Caki2 (cell line): ENCODE measurements at places on chromosomes 6 and 20. TPM values are rescaled to one million over a fixed set of nuclear protein-coding genes. Genes with fewer than 3 reads are reported as not detected.
A peak's percentile ranks its signal among the peaks of the same experiment; 100 is the strongest.

GRCh38 chr6:143399176-143399575 lies 51.3 kb downstream of the ADAT2 start:
- DNase-seq: no peak

DNA sequence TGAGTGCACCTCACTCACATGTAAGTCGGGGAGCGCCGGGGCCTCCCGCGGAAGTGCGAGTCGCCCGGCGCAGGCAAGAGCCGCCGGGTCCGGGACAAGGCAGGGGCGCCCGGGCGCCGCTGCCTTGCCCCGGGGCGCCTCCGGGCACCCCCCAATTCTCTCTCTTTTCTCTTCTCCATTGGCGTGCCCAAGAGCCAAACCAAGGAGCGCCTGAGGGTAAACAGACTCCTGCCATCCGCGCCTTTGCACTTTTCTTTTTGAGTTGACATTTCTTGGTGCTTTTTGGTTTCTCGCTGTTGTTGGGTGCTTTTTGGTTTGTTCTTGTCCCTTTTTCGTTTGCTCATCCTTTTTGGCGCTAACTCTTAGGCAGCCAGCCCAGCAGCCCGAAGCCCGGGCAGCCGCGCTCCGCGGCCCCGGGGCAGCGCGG lies 36.8 kb downstream of the GNAS start:
- DNase-seq: no peak

GRCh38 chr6:114342826-114343781 lies at the start of gene HS3ST5:
TSS of gene HS3ST5 (minus strand) at chr6:114343023. CDS start at chr6:114062845, 280,178 bp downstream.
- peak; percentile 50 for DNase-seq

GRCh38 chr6:52457096-52457495 lies 37.0 kb downstream of the EFHC1 start:
- no peak for DNase-seq

DNA sequence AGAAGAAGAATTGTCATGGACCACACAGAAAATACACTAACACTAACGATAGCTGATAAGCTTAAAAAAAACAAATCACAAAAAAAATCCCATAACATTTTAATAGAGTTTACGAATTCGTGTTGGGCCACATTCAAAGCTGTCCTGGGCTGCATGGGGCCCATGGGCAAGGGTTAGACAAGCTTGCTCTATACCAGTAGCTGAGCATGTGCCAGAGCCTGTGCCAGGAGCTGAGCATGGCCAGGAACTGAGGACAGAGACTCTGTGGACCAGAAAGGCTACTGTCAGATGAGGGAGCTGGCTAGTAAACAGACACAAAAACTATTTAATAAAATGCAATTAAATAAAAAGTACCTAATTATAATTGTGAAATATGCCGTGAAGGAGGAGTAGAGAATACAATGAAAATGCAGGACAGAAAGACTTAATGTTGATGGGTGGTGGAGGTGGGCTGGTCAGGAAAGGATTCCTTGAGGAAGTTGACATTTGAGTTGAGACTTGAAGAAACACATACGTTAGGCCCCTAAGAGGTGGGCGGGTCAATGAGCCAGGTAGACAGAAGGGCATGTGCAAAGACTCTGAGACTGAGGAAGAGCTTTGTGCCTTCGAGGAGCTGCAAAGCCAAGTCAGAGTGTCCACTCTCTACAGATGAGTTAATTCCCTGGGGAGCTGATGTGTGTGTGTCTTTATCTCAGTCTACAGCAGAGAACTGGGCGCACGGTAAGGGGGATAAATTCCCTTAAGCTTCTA lies 66.1 kb downstream of the JPH2 start:
- no peak for DNase-seq

- no peak for DNase-seq
These were observed 64.4 kb downstream of the SNAP25 start for GRCh38 chr20:10282979-10283456.

GRCh38 chr20:25683050-25683449 lies 13.6 kb downstream of the ZNF337 start:
- no peak for DNase-seq

DNA sequence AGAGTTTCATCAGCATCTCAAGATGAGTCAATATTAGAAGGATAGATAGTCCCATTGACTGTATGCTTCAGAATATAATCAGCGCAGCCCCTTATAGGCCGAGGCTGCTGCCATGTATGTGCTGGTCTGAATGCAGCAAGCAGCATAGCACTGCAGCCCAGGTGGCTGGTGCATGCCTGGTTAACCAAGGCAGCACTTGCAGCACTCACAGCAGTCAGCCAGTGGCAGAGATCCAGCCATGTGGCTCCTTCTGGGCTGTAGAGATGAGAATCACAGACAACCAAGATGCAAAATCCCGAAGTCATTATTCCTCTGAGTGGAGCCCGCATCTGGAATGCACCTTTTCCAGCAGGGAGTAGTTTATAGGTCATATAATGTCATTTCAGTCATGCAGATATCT lies 251.9 kb downstream of the UST start:
- no peak for DNase-seq

GRCh38 chr6:85364344-85364743 lies 85.5 kb upstream of the NT5E start:
- peak; percentile 39 for DNase-seq

DNA sequence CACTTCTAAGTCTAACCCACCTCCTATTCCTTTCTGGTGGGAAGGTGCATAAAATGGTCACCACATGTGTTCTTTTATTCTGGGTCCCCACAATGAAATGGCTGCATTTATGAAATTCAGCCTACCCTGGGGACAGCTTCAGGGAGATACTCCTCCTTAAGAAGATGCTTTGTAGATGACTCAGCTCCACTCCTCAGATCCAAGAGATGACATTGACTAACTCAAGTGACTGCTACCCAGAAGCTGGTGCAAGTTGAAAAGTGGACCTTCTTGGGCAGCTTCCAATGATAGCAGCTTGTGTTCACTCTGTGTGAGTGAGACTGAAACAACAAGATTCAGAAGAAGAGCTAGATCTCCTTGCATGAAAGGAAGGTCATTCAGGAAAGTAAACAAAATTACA lies 113.4 kb downstream of the SCP2D1 start:
- DNase-seq: no peak

GRCh38 chr6:25222006-25222678 lies 57.0 kb upstream of the CARMIL1 start:
- DNase-seq: no peak

DNA sequence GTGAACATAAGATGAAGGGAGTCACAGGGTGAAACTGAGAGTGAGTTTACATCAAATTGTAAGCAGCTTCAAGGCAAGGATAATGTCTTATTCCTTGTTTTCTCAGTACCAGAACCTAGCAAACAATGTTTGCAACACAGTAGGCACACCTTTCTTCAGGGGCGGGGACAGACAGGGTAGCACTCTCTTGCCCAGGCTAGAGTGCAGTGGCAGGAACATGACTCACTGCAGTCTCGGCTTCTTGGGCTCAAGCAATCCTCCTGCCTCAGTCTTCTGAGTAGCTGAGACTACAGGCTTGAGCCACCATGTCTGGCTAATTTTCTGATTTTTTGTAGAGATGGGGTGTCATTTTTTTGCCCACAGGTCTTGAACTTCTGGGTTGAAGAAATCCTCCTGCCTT lies 299.8 kb downstream of the CD83 start:
- no peak for DNase-seq

DNA sequence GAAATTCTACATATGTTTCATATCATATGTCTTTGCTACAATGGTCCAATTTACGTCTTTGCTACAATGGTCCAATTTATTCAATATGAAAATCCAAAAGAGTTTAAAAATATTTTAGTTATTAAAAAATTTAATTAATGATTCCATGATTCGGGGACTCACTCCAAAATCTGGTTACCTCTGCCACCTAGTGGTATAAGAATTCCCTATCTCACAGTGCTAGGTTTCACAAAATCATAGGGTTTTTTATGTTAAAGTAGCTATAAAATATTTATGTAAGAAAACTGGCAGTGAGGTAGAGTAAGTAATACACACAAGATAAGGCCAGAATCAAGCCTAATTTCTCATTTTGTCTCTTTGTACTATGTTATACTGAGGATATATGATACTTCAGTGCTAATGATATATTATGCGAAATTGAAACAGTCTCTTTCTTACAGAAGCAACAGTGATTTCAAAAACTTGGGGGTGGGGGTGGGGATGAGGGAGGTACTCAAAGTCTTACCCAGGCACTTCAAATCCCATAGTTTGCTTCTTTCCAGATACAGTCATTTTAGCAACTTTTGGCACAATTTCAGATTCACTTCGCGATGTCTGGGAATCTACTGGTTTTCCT lies 52.3 kb downstream of the HBS1L start:
- no peak for DNase-seq

DNA sequence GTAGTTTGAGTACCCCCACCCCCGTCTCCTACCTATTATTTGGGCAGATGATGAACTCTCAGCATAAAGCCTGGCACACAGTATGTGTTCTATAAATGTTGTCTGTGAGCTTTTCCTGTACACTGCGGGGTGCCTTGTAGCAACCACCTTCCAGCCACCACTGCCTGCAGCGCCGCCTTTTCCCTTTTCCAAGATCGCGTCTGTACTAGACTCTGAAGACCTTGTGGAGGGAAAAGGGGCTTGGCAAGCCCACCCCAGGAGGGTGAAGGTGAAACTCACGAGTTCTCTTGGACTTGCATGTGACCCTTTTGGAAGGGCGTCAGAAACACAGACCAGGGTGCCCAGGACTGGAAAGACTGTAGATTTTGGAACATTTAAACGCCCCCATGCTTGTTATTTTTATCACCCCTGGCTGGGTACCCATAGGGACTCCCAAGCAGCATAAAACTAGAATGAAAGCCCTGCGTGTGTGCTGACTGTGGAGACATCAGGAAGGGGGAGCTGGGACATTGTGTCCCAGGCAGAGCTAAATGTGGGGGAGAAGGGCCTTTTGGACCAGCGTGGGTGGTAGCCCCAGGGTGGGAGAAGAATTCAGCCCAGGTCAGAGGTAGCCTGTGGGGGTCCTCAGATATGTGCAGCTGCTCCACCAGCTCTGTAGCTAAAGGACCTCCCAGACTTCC lies 8.3 kb downstream of the BAK1 start:
- no peak for DNase-seq

DNA sequence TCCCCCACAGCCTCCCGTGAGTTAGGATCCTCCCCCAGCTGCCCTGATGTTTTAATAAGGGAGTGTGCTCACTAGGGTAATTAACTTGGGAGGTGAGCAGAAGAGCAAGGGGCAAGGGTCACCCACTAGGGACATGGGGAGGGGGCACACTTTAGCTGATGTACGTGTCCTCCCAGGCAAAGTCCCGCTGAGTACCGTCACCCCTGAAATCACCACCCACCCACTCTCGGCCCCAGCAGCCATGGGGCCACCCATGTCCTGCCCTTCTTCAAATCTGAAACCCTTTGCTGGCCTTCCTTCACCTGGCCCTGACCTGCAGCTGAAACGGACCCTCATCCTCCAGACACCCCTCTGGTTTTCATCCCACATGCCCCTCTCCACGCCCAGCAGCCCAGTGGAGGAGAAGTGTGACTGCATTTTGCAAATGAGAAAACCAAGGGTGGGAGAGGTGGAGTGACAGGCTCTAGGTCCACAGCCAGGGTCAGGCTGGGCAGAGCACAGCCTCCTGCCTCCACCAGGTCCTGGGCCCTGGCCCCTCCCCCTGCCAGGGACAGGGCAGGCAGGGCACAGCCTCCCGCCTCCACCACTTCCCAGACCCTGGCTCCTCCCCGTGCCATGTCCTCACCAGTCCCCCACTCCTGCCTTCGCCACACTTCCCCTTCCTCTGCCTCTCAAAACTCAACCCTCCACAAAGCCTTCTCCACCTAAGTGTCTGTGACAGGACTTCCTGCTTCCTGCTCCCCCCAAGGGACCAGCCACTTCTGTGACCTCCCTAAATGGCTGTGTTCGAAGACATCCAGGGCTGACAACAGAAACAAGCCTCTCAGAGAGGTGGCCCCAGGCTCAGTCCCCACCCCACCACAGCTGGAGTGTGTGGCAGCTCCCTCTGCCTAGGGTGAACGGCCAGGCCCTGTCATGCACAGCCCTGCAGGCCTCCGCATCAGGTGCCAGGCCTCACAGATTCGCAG lies 15.1 kb downstream of the ACSS1 start:
- no peak for DNase-seq

DNA sequence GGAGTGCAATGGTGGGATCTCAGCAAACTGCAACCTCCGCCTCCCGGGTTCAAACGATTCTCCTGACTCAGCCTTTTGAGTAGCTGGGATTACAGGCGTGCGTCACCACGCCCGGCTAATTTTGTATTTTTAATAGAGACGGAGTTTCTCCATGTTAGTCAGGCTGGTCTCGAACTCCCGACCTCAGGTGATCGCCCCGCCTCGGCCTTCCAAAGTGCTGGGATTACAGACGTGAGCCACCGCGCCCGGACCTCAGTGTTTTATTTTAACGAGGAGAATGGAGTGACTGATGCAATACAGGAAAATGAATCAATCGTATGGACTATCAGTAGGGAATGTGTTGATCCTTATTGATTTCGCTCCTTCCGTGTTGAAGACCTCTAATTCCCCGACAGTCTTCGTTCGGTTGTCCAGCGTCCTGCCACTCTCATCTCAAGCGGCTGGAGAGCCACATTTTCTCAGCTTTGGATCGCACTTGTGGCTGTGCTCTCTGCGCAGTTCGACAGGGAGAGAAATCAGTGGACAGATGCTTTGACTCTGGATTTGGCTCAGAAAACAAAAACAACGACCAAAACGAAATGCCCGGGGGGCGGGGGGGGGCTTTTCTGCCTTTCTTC lies 166.2 kb downstream of the TRIM27 start:
- DNase-seq: peak; percentile 83

DNA sequence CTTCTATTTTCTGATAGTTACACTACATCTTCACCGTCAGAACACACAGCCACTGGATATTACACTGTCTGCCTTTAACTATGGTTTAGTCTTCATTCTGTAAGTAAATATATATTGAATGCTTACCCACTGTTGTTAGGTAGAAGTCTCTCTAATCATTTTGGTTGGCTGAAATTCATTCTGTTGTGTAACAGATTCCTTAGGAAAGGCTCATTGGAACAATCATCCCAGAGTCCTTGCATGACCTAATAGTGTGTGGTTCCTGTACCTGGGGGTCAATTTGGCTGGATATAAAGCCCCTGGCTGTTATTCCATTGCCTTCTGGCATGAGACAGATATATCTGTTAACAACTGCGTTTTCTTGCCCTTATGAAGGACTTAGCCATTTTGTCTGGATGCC lies 9.9 kb downstream of the BLOC1S5 start:
- no peak for DNase-seq

GRCh38 chr6:151440930-151441329 lies 11.0 kb downstream of the RMND1 start:
- no peak for DNase-seq

- DNase-seq: no peak
These were observed 252.0 kb upstream of the JAG1 start for GRCh38 chr20:10925767-10926166.

GRCh38 chr6:21680611-21681010 lies 87.1 kb downstream of the SOX4 start:
- DNase-seq: no peak

DNA sequence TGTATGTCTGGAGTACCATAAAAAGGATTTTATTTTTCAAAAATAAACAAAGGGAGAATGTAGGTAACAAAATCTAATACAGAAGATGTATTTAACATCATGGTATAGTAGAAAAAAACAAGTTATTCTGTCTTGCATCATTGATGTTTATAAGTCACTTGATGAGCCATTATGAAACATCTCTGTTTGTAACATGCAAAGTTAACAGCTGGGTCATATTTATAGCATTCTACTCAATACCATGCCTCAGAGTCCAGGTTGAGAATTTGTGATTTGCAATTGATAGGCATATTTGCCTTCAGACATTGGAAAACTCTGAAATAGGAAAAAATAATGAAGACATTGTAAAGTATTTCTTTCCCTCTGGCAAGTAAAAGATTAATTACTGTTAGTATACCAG lies 52.3 kb upstream of the IL20RA start:
- no peak for DNase-seq

Gene BANF2
- total RNA-seq: not detected in 2 replicates

Gene ZNF334
- 0.24 TPM in 1 of 2 replicates, not detected in the other for total RNA-seq

Gene MCCD1
- total RNA-seq: not detected in 2 replicates

Gene ABRACL
- total RNA-seq: 77.8 and 83.0 TPM in 2 replicates

Gene WFDC8
- not detected in 2 replicates for total RNA-seq

Gene RSPH9
- not detected in 2 replicates for total RNA-seq

Gene BPI
- total RNA-seq: not detected in 2 replicates
